ENCODE measurements at places on chromosomes 7 and 10. TPM values are rescaled to one million over a fixed set of nuclear protein-coding genes. Genes with fewer than 3 reads are reported as not detected.

GRCh38 chr7:159024280-159024951 lies 120.3 kb downstream of the VIPR2 start:
- no peak overlapping the region for H3K4me3 ChIP-seq
- no peaks in the 10 kb centered on the region for H3K4me1 ChIP-seq
- no peaks in the 10 kb centered on the region for H3K27me3 ChIP-seq

DNA sequence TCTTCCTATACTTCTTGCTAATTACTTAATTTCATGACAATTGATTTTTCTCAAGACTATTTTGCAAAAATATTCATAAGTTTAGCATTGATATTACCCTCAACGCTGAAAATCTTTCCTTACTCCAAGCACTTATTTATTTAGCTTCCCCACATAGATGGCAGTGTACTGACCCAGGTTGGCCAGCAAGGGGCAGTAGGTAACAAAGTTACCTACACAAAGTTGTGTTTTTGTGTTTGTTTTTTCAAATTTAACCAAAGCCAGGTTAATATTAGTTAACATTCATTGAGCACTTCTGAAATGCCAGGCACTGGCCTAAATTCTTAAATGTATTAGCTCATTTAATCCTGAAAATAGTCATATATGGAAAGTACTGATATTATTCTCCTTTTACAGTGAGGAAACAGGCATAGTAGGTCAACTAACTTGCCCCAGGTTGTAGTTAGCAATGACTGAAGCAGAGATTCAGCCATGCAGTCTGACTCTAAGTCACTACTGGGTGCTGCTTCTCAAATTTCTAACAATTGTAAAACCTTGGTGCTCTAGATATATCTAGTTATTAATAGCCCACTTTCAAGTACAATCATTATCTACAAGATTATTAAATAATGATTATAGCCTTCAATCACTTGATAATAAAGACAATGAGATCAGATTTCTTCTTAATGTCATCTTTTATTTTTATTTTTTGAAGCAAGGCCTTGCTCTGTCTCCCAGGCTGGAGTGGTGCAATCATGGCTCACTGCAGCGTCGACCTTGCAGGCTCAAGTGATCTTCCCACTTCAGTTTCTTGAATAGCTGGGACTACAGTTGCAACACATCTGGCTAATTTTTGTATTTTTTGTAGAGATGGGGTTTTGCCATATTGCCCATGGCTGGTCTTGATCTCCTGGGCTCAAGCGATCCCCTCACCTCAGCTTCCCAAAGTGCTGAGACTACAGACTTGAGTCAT lies 5.8 kb upstream of the GGCT start:
- peaks cover 5% of the 10 kb centered on the region for H3K4me1 ChIP-seq
- H3K27ac ChIP-seq = no peak overlapping the region
- DNase-seq = peak; percentile 58
- no peaks in the 10 kb centered on the region for H3K36me3 ChIP-seq
- H3K27me3 ChIP-seq = no peaks in the 10 kb centered on the region

- H3K27ac ChIP-seq = no peak overlapping the region
- no peak for DNase-seq
- no peaks in the 10 kb centered on the region for H3K27me3 ChIP-seq
- H3K4me1 ChIP-seq = no peaks in the 10 kb centered on the region
These were observed 35.1 kb upstream of the GARS1 start for GRCh38 chr7:30559611-30560010.

GRCh38 chr7:35465791-35466336 lies 212.0 kb upstream of the TBX20 start:
- DNase-seq = no peak
- peaks cover 6% of the 10 kb centered on the region for H3K27me3 ChIP-seq
- H3K4me3 ChIP-seq = no peak overlapping the region
- no peak overlapping the region for H3K27ac ChIP-seq
- H3K4me1 ChIP-seq = no peaks in the 10 kb centered on the region

- H3K27me3 ChIP-seq = no peaks in the 10 kb centered on the region
- no peaks in the 10 kb centered on the region for H3K36me3 ChIP-seq
- no peak overlapping the region for H3K4me3 ChIP-seq
- H3K4me1 ChIP-seq = no peaks in the 10 kb centered on the region
- no peak for DNase-seq
These were observed 1016.4 kb upstream of the SORCS1 start for GRCh38 chr10:108180878-108181277.

DNA sequence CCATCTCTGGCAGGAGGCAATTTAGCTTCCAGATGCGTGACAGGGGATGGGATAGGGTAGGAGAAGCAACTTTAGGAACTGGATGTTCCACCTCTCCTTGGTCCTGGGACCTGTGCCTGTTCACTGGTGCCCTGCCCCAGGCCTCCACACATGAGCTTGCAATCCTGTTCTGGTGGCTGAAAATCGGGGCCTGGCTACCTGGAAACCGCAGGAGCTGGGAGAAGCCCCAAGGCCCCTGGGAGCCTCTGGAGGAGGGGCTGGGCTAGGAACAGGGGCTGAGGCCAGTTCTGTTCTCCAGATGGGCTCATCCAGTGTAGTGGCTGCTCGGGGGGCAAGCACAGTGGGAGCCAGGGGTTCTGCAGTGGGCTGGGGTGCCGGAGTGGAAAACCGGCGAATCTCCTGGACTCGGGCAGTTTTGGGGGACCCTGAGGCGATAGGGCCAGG lies 5.3 kb upstream of the MYOZ1 start:
- no peak overlapping the region for H3K4me3 ChIP-seq
- H3K4me1 ChIP-seq = peaks cover 21% of the 10 kb centered on the region
- no peaks in the 10 kb centered on the region for H3K27me3 ChIP-seq
- H3K36me3 ChIP-seq = no peaks in the 10 kb centered on the region
- no peak overlapping the region for H3K27ac ChIP-seq

DNA sequence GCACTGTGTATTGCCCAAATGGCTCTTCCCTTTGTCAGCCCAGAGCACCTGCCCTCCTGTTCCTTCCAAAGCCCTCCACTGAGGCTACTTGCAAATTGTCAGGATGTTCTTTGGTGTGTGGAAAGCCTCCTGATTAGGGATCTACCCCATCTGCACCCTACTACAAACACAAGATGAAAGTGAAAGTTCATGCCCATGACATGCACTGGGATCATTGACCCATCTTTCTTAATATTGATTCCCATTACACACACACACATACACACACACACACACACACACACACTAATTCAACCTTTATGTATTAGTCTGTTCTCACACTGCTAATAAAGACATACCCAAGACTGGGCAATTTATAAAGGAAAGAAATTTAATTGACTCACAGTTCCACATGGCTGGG lies 213.7 kb upstream of the IGFBP3 start:
- no peak for DNase-seq
- no peak overlapping the region for H3K4me3 ChIP-seq
- no peaks in the 10 kb centered on the region for H3K36me3 ChIP-seq

DNA sequence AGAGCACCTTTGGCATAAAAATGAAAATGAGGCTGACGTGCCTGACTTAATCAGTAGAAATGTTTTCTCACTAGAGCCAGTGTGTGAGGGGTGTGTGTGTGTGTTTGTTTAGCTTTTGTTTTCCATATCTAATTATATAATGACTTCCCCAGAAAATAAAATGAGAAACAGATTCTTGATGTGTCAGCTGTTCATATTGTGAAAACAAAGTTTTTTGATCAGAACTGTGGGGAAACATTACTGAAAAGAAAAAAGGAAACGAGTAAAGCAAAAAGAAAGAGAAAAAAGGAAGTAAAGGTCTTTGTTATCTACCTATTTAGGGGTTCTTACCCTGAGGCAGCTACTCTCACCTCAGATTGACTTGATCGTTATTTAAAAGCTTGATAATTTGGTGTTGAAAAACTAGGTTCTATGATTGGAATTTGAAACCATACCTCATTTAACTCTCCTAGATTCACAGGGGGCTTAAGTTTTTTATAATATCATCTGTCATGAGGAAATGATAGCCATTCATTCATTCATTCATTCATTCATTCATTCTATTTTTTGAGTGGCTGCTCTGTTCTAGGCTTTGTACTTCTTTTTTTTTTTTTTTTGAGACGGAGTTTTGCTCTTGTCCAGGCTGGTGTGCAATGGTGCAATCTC lies 58.0 kb downstream of the CREM start:
- H3K27me3 ChIP-seq = no peaks in the 10 kb centered on the region
- H3K27ac ChIP-seq = no peak overlapping the region
- no peaks in the 10 kb centered on the region for H3K4me1 ChIP-seq
- no peak for DNase-seq
- no peaks in the 10 kb centered on the region for H3K36me3 ChIP-seq

DNA sequence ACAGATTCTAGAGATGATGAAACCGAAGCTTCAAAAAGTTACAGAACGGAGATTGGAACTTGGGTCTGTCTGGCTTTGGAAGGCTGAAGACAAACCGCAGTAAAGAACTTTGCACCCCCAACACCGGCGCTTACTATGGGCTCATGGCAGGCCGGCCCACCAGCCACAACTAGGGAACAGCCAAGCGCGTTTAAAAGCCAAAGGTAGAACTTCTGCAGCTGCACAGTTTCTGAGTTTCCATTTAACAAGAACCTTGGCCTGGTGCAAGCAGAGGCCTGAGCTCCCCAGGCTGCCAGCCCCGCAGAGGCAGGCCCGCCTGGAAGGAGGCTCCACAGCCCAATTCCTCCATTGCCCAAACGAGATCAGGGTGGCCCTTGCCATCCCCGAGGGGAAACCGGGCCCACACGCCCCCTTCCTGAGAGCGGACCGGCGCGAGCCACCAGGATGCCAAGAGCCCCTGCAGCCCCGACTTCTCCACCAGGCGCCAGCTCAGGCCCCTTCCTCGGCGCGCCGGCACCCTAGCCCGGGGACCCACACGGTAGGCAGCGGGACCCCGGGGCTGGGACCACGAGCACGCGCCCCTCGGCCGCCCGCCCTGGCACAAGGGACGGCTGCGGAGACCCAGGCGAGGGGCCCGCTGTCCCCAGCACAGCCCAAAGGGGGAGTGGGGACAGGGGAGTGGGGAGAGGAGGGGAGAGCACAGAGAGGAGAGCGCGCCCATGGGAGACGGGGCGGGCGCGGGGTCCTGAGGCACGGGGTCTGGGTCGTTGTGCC lies 566 bp downstream of the MAD1L1 start:
- no peaks in the 10 kb centered on the region for H3K4me1 ChIP-seq
- H3K27ac ChIP-seq = peak overlapping the region; percentile 46
- no peaks in the 10 kb centered on the region for H3K27me3 ChIP-seq
- H3K36me3 ChIP-seq = peaks cover 18% of the 10 kb centered on the region
- DNase-seq = peak; percentile 33
- peak overlapping the region; percentile 91 for H3K4me3 ChIP-seq

- H3K27ac ChIP-seq = peak overlapping the region; percentile 6
- no peak overlapping the region for H3K4me3 ChIP-seq
- H3K27me3 ChIP-seq = no peaks in the 10 kb centered on the region
- H3K36me3 ChIP-seq = no peaks in the 10 kb centered on the region
These were observed 43.6 kb downstream of the THNSL1 start for GRCh38 chr10:25059990-25060389.

DNA sequence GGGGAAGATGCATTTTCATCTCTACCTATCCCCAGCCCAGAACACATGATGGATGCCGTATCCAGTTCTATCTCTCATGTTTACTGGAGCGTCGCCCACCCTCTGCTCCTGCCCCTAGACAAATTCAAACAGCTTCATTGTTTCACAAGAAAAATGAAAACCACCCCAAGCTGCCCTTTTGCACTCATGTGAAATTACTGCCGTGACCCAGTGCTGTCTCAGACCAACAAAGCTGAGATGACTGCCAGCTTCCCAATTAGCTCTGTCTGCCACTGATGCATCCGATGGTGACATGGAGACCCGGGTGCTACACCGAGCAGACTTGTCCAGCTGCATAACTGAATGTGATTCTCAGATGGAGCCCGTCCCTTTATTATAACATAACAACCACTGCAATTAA lies 67.7 kb downstream of the FOXI2 start:
- no peak for DNase-seq
- no peaks in the 10 kb centered on the region for H3K36me3 ChIP-seq
- no peaks in the 10 kb centered on the region for H3K4me1 ChIP-seq
- no peaks in the 10 kb centered on the region for H3K27me3 ChIP-seq

GRCh38 chr7:140003913-140004382 lies 58.8 kb downstream of the PARP12 start:
- peak; percentile 74 for DNase-seq
- no peak overlapping the region for H3K27ac ChIP-seq
- H3K27me3 ChIP-seq = no peaks in the 10 kb centered on the region
- H3K36me3 ChIP-seq = no peaks in the 10 kb centered on the region
- H3K4me1 ChIP-seq = no peaks in the 10 kb centered on the region

- peak; percentile 84 for DNase-seq
- no peaks in the 10 kb centered on the region for H3K27me3 ChIP-seq
- peak within 1 kb of the TSS; percentile 77 for H3K4me3 ChIP-seq
- H3K36me3 ChIP-seq = peaks cover 45% of the 10 kb centered on the region
These were observed at the start of gene MEST for GRCh38 chr7:130491841-130492522. Gene MEST, plus strand, starts transcription at chr7:130492085. Its CDS starts 229 bp downstream, at chr7:130492314.

- no peaks in the 10 kb centered on the region for H3K4me1 ChIP-seq
- H3K27ac ChIP-seq = no peak overlapping the region
- 0 out of 2 replicates have a peak, but pooled peaks cover 3% of the 10 kb centered on the region for H3K27me3 ChIP-seq
- DNase-seq = no peak
These were observed 21.8 kb downstream of the MGAM start for GRCh38 chr7:142017451-142017850.

- H3K4me3 ChIP-seq = no peak overlapping the region
- H3K4me1 ChIP-seq = no peaks in the 10 kb centered on the region
- DNase-seq = no peak
- H3K27me3 ChIP-seq = no peaks in the 10 kb centered on the region
- no peaks in the 10 kb centered on the region for H3K36me3 ChIP-seq
These were observed 6.8 kb upstream of the GJD4 start for GRCh38 chr10:35598379-35598778.

GRCh38 chr7:100673942-100674410 lies 436 bp downstream of the GNB2 start:
- H3K36me3 ChIP-seq = peaks cover 23% of the 10 kb centered on the region
- DNase-seq = no peak
- peak overlapping the region; percentile 91 for H3K4me3 ChIP-seq
- no peaks in the 10 kb centered on the region for H3K27me3 ChIP-seq
- H3K4me1 ChIP-seq = no peaks in the 10 kb centered on the region

DNA sequence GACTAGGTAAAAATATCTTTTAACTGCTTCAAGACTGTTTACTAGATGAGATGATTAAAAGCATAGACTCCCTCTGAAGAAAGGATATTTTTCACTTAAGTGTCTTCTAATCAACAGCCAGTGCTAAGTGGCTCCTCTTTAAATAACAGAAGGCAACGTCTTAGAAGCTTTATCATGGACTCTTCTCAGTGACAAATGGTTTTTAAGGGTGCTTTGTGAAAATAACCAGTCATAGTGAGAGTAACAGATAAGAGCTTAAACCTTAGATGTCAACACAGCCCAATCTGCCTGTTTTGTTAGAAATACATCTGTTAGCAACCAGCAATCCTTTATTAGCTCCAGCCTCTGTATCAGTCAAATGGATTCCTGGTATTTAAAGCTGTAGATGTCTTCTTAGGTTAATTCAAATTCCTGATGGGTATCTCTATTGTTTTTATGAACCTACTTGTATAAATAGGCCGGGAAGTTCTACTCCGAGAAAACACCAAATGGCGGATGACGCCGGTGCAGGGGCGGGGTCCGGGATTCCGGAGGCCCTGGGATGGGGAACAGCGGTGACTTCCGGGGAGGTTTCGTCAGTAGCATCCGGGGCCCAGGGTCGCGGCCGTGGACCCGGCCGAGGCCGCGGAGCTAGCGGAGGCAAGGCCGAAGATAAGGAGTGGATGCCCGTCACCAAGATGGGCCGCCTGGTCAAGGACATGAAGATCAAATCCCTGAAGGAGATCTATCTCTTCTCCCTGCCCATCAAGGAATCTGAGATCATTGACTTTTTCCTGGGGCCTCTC lies 285.4 kb downstream of the GPR37 start:
- H3K27ac ChIP-seq = no peak overlapping the region
- no peaks in the 10 kb centered on the region for H3K27me3 ChIP-seq
- H3K36me3 ChIP-seq = no peaks in the 10 kb centered on the region
- H3K4me1 ChIP-seq = no peaks in the 10 kb centered on the region

The EN2 gene
- total RNA-seq = 0.81 TPM

The SEMA3D gene
- total RNA-seq = 5.5 TPM

The APBB1IP gene
- total RNA-seq = not detected

The KAZALD1 gene
- total RNA-seq = 58.1 TPM

The COL26A1 gene
- total RNA-seq = 0.10 TPM

The CPA2 gene
- 2.0 TPM for total RNA-seq
